H7 (cell line): ENCODE measurements at places on chromosomes 6 and 20. TPM values are rescaled to one million over a fixed set of nuclear protein-coding genes. Genes with fewer than 3 reads are reported as not detected.

Gene MYL9
- total RNA-seq = 23.4 and 25.0 TPM in 2 replicates

- DNase-seq = peak; percentile 6
These were observed 166.7 kb upstream of the ADGRB3 start for GRCh38 chr6:68468244-68468884.

DNA sequence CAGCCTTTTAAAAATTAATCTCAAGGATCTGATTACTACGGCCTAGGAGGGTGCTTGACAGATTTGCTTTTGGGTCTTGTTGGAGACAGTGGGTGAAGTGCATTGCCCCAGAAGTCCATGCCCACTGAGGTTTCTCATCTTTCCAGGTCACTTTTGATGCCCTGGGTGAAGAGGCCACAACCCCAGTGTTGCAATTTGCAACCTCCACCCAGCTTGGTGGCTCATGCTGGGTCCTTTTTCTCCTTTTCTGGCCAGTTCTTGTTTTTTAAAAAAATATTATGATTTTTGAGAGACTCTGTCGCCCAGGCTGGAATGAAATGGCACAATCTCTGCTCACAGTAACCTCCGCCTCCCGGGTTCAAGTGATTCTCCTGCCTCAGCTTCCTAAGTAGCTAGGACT, 9.4 kb downstream of the STX11 start:
- no peak for DNase-seq

- DNase-seq = no peak
These were observed 15.3 kb upstream of the HECA start for GRCh38 chr6:139119552-139119951.

DNA sequence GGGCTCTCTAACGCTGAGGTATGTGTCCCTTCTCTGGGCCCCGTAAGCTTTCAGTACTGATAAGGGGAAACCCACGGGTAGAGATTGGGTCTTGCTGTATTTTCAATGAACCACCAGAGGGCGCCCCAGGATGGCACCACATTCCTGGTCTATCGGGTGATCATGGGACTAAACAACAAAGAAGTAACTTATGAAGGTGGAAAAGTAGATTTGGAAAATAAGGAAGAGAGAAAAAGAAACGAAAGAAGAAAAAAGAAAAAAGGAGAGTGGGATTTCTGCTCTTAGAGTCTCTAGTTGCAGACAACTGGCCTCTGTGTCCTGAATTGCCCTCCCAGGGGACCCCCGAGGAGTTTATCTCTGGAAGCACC, 93.8 kb downstream of the GMPR start:
- DNase-seq = peak; percentile 82
